ENCODE measurements at places on chromosomes 4 and X.

DNA sequence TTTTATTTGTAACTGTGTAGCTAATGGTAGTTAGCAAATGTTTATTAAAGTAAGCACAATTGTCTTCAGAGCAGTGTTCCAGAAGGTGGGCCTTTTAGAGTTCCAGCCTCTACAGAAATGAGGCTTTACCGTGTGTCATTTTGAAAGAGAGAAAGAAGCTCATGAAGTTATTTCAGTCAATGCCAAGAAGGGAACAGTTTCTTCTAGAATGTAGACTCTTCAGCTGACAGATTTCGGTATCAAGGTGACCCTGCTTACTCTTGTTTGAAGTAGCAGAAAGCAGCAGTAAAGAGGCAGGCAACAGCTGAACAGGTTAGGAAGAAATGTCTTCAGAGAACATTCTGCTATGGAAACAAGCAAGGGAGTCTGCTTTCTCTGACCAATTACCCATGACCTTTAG is 93.6 kb downstream of the TASL start:
- DNase-seq: no peak
- H3K27me3 ChIP-seq: no peaks in the 10 kb centered on the region
- no peaks in the 10 kb centered on the region for H3K36me3 ChIP-seq
- no peak overlapping the region for H3K4me3 ChIP-seq
- no peak overlapping the region for H3K27ac ChIP-seq

DNA sequence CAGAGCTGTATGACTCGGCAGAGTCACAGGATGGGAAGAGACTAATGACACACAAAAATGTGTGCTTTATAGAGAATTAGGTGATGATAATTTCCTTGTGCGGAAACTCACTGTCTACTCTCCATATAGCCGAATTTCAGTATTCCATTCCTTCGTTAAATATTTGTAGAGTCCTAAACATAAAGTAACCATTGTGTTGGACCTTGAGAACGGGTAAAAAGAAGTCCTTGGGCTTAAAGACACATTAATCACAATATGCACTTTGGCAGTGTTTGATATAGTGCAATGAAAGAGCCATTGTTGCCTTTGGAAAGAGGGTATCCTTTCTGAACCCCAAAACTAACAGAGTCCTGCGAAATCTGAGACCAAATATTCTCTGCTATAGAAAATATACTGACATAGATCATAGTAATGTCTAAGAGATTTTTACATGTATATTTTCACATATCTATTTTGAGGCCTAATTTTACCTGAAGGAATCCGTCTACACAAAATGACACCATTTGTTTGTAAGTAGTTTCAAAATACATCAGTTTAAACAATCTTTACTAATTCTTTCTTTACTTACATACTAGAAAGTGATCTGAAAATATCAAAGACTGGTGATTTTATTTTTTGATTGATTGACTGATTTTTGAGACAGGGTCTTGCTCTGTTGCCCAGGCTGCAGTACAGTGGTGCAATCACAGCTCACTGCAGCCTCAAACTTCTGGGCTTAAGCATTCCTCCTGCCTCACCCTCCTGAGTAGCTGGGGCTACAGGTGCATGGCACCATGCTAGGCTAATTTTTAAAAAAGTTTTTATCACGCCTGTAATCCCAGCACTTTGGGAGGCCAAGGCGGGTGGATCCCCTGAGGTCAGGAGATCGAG is 296.8 kb downstream of the DCTD start:
- H3K27ac ChIP-seq: no peak overlapping the region
- H3K4me1 ChIP-seq: no peaks in the 10 kb centered on the region
- no peak for DNase-seq
- H3K4me3 ChIP-seq: no peak overlapping the region
- H3K36me3 ChIP-seq: no peaks in the 10 kb centered on the region
- H3K27me3 ChIP-seq: no peaks in the 10 kb centered on the region

GRCh38 chrX:99353412-99353811 is 1056.7 kb downstream of the PCDH19 start:
- DNase-seq: no peak
- H3K27me3 ChIP-seq: no peaks in the 10 kb centered on the region
- no peaks in the 10 kb centered on the region for H3K4me1 ChIP-seq
- H3K27ac ChIP-seq: no peak overlapping the region
- H3K4me3 ChIP-seq: no peak overlapping the region
- H3K36me3 ChIP-seq: no peaks in the 10 kb centered on the region

- no peak overlapping the region for H3K27ac ChIP-seq
- H3K27me3 ChIP-seq: no peaks in the 10 kb centered on the region
- no peaks in the 10 kb centered on the region for H3K4me1 ChIP-seq
Measured at GRCh38 chr4:93342738-93343137, 485.8 kb upstream of the ATOH1 start.

DNA sequence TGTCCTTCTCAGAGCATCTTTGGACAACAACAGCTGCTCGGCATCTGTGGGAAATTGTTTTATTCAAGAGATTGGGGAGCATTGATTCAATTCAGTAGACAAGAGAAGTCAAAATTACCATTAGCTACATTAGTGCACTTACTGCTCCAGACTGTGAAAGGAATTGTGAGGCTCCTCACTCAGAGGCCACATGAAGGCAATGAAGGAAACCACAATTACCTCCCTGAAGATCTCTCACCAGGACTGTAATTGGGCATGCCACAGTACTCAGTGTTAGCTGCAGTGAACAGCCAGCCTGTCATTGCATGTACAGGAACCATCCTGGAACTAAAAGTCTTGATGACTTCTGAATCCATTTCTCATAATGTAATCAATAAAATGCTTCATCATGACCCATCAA is 144.8 kb downstream of the PPA2 start:
- H3K4me3 ChIP-seq: no peak overlapping the region
- H3K27ac ChIP-seq: no peak overlapping the region
- no peaks in the 10 kb centered on the region for H3K27me3 ChIP-seq
- H3K36me3 ChIP-seq: no peaks in the 10 kb centered on the region
- DNase-seq: no peak
- no peaks in the 10 kb centered on the region for H3K4me1 ChIP-seq

DNA sequence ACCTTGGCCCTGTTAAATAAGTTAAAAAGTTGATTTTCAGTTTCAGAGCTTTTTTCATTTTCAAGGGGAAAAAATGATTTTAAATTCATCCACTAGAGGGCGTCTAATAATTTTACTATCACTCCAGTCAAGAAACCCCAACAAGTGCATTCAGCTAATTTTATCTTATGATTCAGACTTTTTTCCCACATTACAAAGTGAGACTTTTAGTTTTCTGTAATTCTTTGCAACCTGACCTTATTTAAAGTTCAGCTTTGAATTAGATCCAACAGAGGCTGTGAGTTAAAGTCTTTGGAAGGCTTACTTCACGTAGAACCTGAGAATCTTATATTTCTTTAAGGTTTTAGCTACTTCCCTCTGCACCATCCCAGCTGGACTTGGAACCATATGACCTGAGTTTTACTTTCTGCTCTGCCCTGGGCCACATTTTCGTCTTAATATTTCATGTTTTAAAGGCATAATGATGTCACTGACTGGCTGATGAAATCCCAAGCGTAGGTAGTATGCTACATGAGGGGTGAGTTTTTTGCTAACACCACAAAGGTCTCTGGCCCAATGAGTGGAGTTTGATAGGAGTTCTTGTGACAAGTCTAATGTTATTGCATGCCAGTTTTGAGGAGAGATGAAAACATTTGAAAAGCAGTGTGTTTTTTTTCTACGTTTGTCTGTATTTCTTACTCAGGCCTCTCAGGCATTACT is 7.2 kb downstream of the GNRHR start:
- H3K27ac ChIP-seq: no peak overlapping the region
- DNase-seq: peak; percentile 50
- H3K27me3 ChIP-seq: no peaks in the 10 kb centered on the region
- no peaks in the 10 kb centered on the region for H3K36me3 ChIP-seq

Data from lung (tissue), 17 donors.